ENCODE measurements at places on chromosomes 6 and 20.

DNA sequence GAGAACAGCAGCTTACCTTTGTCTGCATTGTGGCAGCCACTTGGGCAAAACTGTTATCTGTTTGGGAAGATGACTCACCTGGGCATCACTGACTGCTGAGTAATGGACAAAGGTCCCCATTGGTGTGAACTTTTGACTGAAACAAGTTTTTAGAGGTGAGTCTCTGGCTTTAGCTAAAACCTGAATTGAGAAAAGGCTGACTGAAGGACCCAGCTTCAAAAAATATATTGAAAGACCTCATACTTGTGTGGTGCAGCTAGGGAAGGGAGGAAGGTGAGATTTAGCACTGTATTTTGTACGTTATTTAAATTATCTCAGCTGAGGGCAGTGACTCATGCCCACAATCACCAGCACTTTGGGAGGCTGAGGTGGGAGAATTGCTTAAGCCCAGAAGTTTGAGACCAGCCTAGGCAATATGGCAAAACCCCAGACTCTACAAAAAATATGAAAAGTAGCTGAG lies 4.5 kb upstream of the CITED2 start:
- DNase-seq = no peak

DNA sequence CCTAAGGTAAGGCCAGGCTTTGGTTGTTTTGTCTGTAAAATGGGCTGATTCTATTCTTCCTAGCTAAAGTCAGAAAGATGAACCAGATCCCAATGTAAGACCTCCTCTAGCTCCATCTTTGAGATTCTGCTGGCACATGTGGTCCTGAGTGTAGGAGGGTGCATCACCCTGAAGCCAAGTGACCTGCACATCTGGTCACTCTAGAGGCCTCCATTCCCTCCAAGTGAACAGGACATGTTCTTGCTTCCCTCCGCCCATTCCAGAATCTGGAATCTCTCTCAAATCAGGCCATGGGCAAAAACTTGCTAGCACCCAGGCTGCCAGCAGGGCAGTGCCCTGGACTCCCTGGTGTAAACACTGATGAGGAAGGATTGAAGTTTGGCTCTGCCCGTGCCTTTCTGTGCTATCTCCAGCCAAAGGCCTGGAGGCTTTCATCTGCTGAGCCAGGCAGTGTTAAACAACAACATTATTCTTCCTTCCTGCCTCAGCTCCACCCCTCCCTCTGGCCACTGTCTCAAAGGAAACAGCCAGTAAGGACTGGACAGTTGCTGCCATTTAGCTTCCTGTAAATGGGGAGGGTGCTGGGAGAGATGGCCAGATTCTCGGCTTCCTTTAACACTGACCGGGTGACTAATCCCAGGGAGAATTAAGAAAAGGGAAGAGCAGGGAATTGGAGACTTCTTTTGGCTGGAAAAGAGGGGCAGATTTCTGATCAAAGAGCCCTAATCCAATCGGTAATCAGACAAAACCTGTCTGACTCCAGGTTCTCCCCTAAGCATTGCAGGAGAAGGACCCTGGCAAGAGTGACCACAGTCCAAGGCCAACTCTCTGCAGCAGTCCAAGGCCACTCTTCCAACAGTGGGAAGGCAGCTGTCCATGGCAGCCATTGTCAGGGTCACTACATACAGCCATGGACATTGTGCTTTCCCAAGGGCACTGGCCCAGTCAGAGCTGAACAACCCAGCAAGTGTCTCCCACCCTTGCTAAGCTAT lies 19.5 kb upstream of the ADGRF1 start:
- DNase-seq = no peak

GRCh38 chr6:110399219-110400071 lies 15.9 kb downstream of the DDO start:
- no peak for DNase-seq

GRCh38 chr6:141464896-141465295 lies 667.8 kb upstream of the GJE1 start:
- DNase-seq = no peak

DNA sequence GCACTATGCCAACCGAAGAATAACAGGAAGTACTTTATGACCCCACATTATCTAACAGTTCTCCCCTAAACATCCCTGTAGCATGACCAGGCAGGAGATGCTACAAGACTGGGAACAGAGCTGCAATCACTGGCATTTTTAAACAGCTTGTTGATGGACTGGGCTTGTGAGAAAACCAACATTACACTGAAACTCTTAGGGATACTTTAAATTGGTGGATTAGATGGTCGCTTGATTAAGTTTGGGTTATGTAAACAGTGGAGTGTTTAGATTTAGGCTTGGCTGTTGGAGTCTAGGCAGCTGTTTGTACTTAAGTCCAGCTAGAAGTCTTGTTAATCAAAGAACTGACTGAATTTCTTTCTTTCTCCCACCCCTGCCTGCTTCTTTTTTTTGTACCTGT lies 234.1 kb upstream of the BMP2 start:
- peak; percentile 18 for DNase-seq

- no peak for DNase-seq
These were observed 191.1 kb downstream of the TASP1 start for GRCh38 chr20:13447385-13448180.

DNA sequence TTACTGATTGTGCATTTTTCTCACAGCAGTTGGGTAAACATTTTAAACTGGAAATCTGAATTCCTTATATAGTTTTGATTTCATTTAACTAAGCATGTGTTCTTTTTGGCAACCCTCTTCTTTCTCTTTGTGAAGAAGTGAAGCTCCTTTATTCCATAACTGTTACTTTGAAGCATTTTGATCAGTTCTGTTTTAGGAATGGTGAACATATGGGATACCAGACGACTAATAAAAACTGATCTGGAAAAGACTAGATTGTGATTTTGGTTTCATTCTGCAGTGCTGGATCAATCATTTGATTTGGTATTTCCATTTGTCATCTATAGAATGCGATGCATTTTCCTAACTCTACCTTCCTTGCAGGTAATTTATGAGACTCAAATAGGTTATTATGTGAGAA lies 9.8 kb downstream of the AFG1L start:
- DNase-seq = no peak

DNA sequence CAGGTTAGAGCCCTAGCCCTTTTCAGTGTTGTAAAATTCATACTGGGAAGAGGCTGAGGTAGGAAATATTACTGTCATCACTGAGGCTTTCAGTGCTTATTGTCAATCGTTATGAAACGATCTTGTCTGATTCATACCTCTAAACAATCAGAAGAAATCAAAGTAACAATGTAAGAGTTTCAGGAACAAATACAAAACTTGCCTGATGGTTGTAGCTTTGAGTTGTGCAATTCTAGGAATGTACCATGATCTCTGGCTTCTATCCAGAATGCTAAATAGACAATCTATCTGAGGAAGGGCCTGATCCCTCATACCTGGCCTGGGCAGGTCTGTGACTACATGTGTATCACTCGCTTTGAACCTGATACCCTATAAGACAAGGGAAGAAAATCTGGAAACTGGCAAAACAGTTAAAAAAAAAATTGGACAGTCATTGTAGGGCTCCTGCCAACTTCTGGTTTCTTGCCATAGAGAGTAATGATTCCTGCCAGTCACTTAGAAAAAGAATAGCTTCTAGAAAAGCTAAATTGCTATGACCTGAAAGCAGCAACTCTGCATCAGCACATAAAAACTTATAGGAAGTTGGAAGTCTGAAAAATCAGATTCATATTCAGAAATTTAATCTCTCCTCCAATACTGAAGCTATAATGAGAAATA lies 234.7 kb downstream of the BTBD9 start:
- no peak for DNase-seq

GRCh38 chr6:158121335-158121734 lies 46.7 kb downstream of the SERAC1 start:
- DNase-seq = no peak

GRCh38 chr20:58645412-58645968 lies 5.6 kb upstream of the STX16 start:
- no peak for DNase-seq

- no peak for DNase-seq
These were observed 22.7 kb upstream of the RNF24 start for GRCh38 chr20:4038047-4038459.

DNA sequence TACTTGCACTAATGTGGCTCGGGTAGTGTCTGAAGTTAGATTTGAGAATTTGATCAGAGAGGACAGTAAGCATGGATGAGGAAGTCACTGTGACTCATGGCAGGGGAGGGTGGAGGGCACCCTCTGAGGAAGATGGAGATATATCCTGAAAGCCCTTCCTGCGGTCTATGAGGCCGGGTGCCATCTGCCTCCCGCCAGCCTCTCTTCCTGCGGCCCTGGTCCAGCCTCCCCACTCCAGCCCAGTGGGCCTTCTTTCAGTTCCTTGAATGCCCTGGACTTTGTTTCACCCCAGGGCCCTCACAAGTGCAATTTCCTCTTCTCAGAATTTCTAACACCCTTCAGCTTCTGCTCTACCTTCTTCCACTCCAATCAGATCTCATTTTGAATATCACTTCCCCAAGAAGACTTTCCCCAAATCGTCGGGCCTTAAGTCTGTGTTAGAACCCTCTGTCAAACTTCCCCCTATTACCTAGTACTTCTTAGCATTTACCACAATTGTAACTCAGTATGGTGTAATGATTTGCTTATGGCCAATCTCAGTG lies 20.2 kb upstream of the TNFAIP3 start:
- DNase-seq = no peak

DNA sequence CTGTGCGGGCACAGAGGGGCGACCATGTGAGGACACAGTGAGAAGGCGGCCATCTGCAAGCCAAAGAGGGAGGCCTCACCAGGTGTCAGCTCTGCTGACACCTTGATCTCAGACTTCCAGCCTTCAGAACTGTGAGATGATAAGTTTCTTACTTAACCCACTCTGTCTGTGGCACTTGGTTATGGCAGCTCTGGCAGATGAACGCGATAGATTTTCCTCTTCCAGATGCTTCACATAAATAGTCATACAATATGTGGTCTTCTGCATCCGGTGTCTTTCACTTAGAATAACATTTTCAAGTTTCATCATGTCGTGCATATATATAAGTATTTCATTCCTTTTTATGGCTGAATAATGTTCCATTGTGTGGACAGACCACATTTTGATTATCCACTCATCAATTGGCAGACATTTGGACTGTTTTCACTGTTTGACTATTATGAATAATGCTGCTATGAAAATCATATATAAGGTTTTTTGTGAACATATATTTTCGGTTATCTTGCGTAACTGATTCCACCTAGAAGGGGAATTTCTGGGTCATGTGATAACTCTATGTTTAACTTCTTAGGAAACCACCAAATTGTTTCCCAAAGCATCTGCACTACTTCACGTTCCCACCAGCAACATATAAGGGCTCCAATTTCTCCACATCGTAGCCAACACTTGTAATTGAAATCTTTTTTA lies 30.2 kb downstream of the PRR18 start:
- no peak for DNase-seq

- peak; percentile 83 for DNase-seq
These were observed 58.7 kb upstream of the TGM3 start for GRCh38 chr20:2237059-2237458.
